ENCODE measurements at places on chromosomes 6 and 20. TPM values are rescaled to one million over a fixed set of nuclear protein-coding genes. Genes with fewer than 3 reads are reported as not detected.

POU5F1 gene
- total RNA-seq: 0.50 TPM

PLA2G7 gene
- total RNA-seq: under 0.01 TPM

LIN28B gene
- total RNA-seq: not detected

RAB44 gene
- total RNA-seq: under 0.01 TPM

HSPA12B gene
- not detected for total RNA-seq
